ENCODE measurements at places on chromosomes 3 and 15. TPM values are rescaled to one million over a fixed set of nuclear protein-coding genes. Genes with fewer than 3 reads are reported as not detected.

Gene PLCH1
- total RNA-seq, result 20.6 TPM

- no peak for DNase-seq
These were observed 82.1 kb upstream of the BCHE start for GRCh38 chr3:165919284-165919683.

DNA sequence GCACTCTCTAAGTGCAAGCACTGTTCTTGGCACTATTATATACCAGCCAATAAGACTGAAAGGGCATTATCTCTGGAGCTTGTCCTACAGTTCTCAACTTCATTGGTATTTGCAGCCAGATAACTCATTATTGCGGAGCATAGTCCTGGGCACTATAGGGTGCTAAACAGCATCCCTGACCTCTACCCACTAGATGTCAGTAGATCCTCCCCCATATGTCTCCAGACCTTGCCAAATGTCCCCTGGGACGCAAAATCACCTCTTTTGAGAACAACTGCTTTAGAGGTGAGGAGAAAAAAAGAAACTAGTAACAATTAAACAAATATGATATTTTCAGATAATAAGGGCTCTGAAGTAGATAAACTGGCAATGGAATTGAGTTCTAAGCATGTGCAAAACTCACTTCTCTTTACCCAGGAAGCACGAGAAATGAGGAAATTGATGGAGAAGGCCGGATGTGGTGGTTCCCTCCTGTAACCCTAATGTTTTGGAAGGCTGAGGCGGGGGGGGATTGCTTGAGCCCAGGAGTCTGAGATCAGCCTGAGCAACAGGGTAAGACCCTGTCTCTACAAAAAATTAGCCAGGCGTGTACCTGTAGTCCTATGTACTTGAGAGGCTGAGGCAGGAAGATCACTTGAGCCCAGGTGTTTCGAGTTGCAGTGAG lies 61.4 kb downstream of the FRMD4B start:
- DNase-seq, result no peak

DNA sequence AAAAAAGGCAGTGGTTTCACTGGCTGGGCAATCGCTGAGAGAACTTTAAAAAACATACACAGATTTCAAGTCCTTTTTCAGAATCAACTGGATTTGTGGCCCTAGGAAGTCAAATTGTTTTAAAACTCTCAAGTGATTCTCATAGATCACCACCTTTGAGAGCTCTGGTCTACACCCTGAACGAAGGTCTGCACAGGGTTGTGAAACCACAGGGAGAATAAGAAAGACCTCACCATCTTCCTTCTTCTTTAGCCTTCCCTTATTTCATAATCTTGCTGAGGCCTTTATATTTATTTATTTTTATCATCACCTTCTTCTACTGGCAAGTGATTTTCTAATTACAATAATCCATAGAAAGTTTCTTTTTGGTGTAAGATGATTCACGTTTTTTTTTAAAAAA lies 58.1 kb downstream of the FOXP1 start:
- no peak for DNase-seq

- DNase-seq, result no peak
These were observed 727.7 kb upstream of the NECTIN3 start for GRCh38 chr3:110343945-110344344.

DNA sequence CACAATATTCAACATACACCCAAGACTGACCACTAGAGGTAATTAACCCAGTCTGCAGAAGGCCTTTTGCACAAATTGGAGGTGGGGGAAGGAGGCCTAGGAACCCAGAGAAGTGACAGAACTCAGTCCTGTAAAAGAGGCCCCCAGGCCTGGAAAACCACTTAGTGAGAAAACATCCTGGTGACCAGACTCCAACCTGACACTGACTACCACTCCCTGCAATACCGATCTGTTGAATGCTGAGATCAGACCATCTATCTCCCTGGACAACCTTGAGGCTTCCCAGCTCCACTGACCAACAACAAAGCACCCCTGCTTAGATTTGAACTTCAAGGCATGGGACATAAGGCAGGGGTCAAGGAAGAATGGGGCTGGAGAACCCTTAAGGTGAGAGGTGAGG lies 261.9 kb upstream of the WNT5A start:
- no peak for DNase-seq

- no peak for DNase-seq
These were observed 5.1 kb downstream of the POLG start for GRCh38 chr15:89329329-89330084.

- no peak for DNase-seq
These were observed 229.1 kb upstream of the ARHGEF26 start for GRCh38 chr3:153892126-153892525.

Measured in spinal cord (tissue), 10 donors.